ENCODE measurements at places on chromosomes 4 and X.
A peak's percentile ranks its signal among the peaks of the same experiment; 100 is the strongest.

GRCh38 chr4:112002248-112002661, 143.0 kb upstream of the FAM241A start:
- peak; percentile 33 for DNase-seq

DNA sequence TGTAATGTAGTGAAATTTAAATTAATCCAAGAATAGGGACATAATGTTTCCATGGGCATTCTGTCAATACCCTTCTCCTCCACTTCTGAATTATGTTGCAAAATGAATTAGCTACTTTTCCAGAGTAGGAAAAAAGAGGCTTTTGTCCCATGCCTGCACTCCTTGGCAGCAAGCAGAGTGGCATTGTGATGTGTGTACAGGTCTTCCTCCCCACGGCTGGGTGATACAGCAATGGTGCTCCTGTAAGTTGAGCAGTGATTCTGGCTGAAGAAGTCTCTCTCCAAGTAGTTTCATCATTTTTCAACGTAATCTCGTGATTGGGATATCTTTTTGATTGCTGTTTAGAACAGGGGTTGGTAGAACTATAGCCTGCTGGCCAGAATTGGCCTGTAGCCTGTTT, 59.9 kb downstream of the KIT start:
- DNase-seq = no peak

DNA sequence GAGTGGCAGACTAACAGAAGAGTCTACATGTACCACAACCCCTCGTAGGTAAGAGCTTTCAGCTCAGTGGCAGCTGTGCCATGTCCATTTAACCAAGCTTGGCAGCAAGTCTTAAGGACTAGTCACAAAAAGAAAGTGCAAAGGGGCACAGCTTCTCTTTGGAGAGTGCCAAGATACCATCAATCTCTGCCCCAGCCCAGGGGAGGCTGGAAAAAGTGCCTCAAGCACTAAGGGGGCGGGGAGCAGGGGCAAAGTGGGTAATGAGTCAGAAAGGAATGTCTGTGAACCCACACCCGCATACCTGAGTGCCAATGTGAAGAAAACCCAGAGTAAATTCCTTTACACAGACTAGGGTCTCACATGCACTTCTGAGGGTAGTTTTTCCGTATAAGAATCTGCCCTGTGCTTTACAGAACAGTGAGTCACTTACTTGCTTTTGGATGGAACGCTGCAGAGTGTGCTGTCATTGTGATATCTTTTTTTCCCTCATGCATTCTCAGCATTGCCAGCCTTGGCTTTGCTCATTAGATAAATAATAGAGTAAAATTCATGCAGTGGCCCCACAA, 219.8 kb downstream of the ZNF674 start:
- peak; percentile 4 for DNase-seq

GRCh38 chr4:62075521-62075920, 875.4 kb downstream of the ADGRL3 start:
- no peak for DNase-seq

DNA sequence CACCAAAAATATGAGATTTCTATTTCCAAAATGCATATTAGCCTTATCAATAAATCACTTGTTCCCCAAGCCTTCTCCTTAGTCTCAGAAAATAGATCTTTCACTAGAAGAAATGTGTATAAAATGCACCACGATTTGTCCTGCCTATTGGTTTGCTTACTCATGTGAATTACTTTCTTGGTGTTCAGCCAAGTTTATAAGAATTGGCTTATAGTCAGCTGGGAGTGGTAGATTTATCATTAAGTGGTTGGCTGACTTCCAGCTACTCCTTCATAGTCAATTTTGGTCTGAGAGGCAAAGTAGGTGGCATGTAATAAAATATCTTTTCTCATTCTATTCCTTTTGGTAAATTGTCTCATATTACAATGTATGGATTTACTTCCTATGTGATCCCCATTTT, 1.3 kb downstream of the SULT1E1 start:
- DNase-seq = no peak

DNA sequence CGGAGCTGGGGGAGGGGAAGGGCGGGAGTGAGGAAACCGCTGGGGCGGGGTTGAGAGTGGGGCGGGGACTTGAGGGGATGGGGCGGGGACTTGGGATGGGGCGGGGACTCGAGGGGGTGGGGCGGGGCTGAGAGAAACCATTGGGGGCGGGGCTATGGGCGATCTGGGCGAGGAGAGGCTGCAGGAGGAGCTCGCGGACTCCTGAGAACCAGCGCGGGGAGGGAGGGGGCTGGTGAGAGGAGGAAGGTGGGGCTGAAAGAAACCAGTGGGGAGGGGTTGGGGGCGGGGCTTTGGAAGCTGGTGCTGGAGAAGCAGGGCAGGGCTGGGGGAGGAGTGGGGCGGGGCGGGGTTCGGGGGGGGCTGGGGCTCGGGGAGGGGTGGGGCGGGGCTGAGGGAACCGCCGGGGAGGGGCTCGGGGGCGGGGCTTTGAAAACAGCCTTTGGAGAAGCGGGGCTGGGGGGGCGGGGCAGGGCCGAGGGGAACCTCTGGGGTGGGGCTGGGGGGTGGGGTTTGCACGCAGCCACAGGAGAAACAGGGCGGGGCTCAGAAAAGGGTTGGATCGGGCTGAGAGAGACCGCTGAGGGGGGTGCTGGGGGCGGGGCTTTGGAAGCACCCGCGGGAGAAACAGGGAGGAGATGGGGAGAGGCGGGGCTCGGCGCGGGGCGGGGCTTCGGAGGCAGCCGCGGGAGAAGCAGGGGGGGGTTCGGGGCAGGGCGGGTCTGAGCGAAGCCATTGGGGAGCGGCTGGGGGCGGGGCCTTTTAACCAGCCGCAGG, 777 bp upstream of the EOLA2 start:
- peak; percentile 85 for DNase-seq

GRCh38 chr4:173418639-173419038, 19.7 kb upstream of the SCRG1 start:
- DNase-seq = no peak

DNA sequence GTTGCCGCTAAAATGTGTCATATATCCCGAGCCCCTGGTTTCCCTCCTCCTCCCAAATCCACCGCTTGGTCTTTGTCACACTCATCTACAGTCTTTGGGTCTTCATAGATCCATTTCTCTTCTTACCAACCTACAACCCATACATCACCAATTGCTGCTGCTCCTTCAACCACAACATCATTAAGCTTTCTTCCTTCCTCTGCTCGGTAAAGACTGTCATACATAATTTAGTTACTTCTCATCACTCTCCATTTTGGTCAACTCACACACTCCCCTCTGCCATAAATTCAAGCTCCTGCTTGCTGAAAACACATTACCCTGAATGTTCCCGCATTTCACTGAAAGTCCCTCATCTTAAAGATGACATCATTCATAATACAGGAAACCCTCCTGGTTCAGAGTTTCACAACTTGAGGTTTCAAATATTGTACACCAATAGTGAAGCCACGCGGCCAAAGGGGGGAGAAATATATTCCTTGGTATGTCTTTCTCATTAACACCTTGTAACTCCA, 1.7 kb upstream of the DCTD start:
- DNase-seq = no peak

DNA sequence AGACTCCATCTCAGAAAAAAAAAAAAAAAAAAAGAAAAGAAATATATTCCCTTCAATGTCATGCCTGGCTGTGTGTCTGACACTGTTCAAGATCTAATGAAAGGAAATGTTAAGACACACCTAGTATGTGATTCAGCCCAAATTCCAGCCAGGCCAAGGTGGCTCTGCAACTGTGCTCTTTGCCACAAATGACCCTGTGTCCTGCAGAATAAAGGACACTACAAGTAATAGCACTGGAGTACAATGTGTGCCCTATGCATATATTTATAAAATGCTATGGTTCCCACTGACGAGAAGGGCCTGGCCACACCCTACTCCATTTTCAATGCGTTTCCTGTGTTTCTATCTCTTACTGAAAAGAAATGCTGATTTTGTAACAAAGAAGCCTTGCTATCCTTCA, 98.0 kb upstream of the SORBS2 start:
- DNase-seq = no peak

DNA sequence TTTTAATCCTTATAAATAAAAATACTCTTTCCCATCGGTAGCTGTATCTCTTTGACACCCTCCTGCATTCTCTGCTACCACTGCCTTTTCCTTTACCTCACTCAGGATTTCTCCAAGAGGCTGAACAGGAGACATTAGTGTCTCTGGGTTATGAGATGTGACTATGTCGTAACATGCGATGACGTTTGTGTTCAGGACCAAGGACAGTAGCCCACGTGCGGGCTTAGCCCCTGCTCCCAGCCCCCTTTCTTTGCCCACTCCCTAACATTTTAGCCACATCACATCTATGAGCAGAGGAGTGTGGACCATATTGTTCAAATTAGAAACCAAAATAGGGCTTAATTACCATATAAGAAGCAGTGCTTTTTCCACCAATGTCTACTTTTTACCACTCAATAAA, 369.3 kb downstream of the FBXW7 start:
- peak; percentile 11 for DNase-seq

DNA sequence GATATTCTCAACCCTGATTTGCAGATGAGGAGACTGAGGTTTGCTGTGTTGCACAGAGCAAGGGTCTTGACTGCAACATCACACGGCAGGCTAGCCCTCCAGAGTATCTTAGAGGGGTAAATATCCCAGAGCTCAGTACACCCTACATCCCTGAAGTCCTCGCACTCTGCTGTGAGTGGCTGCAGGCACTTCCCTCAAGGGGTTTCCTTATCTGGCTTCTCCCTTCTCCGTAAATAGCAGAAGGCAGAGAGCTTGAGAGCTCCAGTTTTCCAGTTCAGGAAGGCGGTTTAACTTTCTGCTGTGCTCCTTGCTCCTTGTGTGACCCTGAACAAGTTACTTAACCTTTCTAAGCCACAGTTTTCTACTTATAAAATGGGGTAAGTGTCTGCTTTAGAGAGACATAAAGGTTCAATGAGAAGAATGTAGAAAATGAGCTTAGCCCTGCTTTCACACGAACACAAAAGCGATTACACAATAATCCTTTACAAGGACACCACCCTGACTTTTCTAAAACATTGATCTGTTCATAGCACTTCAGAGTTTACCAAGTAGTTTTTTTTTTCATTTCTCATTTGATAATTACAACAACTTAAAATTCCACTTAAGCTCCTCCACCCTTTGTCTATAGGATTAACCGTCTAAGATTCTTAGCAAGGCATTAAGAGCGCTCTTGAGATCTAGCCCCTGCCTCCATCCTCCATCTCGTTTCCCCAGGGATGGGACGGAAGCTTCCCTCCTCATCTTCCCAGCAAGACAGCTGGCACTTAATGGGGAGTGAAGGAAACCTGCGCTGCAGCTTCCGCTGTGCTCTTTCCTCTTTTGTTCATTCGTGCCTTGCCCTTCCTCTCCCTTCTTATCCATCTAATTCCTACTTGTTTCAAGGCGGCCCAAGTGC, 68.4 kb downstream of the TAPT1 start:
- no peak for DNase-seq

GRCh38 chrX:70009970-70010369, 39.8 kb downstream of the AWAT2 start:
- no peak for DNase-seq

DNA sequence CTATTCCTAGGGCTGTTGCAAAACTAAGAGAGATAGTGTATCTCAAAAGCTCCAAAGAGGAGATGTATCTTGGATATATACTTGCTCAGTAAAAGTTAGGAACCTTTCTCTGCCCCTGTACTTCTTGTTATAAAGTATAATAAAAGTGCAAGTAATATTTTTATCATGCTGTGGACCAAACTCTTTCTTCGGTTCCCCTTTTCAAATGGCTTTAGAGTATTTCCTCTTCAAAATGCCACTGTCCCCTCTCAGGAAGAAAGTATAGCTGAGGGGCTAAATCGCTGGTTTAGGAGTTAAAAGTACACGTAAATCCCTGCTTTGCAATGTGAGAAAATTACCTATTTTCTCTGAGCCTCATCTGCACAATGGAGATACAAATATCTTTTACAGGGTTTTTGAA, 169.1 kb upstream of the FTHL17 start:
- DNase-seq = no peak

- DNase-seq = no peak
Measured at GRCh38 chr4:135050086-135050717, 848.6 kb upstream of the PABPC4L start.

DNA sequence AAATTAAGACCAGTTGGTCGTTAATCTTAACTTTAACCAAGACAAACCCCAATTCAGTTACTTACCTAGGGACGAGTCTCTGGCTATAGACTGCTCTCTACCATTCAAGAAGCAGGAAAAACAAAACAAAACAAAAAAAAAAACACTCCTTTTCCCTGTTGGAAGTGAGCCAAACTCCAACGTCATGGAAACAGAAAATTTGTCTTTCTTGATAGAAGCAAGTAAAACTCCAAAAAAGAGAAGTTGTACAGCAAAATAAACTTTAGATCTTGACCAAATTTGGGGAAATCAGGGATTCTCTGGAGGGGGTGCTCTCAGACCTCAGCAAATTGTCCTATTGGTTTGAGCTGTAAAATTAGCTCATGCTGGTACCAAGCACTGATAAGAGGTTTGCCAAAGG, 3.7 kb downstream of the CNGA1 start:
- no peak for DNase-seq

DNA sequence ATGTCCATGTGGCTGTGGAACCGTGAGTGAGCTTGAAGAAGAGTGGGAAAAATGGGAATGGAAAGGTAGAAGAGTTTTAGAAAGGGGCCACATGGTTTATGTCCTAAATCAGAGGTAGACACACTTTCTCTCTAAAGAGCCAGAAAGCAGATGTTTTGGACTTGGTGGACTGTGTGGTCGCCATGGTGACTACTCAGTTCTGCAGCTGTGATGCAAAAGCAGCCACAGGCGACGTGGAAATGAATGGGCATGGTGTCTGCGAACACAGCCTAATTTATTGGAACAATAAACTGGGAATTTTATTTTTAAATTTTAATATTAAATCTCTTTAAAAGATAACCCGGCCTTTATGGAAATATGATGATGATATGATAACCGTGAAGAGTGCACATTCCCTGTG, 386.0 kb upstream of the FAT1 start:
- no peak for DNase-seq

DNA sequence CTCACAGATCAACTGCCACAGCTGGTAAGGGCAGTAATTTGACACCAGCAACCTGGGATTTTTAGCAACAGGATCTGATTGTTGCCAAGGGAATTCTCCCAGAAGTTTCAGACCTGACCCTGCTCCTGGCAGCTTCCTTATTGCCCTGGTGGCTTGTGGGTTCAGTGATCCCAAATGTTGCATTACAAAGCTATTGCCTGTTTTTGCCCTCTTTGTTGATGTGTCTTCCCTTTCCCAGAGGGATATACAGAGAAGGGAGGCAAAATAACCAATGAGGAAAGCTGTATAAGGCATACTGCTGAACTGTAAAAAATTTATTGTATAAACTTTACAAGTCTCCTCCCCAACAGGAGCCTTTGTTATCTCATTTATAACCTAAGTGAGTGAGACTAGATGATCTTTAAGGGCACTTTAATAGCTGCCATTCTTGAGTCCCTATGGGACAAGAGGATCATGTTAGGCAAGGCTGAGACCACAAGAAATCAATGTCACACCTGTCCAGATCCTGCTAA, 22.2 kb downstream of the VSIG4 start:
- no peak for DNase-seq

DNA sequence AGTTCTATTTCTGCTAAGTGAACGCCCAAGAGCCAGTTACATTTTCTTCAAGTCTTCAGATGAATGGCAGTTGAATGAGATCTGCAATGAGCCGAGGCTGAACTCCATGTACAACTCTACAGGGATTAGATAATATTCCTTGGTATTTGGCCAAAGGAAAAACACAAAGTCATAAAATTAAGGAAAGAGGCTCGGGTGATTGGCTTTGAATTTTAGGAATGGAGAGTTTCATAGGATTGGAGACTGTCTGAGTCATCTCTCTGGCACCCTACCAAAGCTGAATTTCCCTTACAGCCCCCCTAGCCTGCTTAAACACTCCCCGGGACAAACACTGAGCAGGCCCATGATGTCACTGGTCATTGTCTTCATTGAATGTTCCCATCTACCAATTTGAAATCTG, 188.0 kb upstream of the C1QTNF7 start:
- no peak for DNase-seq

GRCh38 chr4:19615086-19615689, 636.5 kb upstream of the SLIT2 start:
- DNase-seq = no peak
